Heart left ventricle (tissue), 16 donors: ENCODE measurements at places on chromosomes 16 and 17. TPM values are rescaled to one million over a fixed set of nuclear protein-coding genes. Genes with fewer than 3 reads are reported as not detected.

CHST5 gene
- 0.18 TPM for polyA plus RNA-seq

MSLN gene
- polyA plus RNA-seq = not detected

TBC1D3E gene
- polyA plus RNA-seq = not detected

GPR179 gene
- 0.08 TPM for polyA plus RNA-seq

AOC3 gene
- 11.8 TPM for polyA plus RNA-seq
